Amygdala (tissue), 56 donors: ENCODE measurements at places on chromosomes 3 and 15.

DNA sequence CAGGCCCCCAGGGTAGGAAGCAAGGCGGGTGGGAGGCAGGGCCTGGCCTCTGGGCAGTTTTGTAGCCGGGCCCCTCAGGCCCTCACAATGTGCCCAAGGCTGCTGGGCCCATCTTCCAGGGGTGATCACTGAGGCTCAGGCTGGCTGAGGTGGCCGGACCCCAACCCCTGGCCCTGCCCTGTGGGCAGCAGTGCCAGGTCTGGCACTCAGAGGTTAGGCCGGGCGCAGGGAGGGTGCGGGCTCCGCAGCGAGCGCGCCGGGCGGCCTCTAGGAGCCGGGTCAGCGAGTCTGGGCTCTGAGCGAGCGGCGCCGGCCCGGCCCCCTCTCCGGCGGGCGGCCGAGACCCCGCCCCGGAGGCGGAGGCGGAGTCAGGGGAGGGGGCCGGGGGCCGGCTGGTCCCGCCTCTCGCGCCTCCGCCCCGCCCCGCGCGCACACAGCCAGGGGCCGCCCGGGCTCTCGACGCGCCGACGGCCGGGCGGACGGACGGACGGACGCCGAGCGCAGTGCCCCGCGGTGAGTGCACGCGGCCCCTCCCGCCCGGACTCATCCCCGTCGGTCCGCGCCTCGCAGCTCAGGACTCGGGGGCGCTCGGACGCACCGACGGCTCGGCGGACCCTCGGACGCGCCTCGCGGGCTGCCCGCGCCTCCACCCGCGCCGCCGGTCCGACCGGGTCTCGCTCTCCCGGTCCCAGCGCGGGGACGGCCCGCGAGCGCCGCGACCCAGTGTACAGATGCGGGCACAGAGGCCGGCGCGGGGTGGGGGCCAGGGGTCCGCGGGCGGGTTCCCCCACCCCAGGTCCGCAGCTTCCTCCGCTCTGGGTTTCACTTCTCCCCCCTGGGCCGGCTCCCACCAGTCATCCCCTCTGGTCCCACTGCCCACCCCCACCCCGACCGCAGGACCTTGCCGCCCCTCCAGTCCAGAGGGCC lies at the start of gene FBLN2:
FBLN2 (plus strand) TSS at position 430 of the 927 bp plus-strand sequence. CDS start 21,231 bp downstream, outside the sequence.
- DNase-seq: no peak

- no peak for DNase-seq
Measured at GRCh38 chr3:197811343-197811742, 20.3 kb downstream of the LRCH3 start.

GRCh38 chr15:74172701-74173379 lies 670 bp upstream of the ISLR start:
- no peak for DNase-seq

DNA sequence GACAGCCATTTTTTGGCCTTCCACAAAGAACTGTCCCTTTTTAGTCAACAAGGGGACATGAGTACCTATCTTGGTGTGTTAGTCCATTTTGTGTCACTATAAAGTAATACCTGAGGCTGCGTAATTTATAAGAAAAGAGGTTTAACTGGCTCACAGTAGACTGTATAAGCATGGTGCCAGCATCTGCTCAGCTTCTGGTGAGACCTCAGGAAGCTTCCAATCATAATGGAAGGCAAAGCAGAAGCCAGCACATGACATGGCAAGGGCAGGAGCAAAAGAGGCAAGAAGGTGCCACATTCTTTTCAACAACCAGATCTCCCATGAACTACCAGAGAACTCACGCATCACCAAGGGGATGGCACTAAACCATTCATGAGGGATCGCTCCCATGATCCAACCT lies 66.1 kb upstream of the VGLL4 start:
- no peak for DNase-seq

GRCh38 chr3:134917631-134918030 lies 122.6 kb downstream of the EPHB1 start:
- DNase-seq: no peak

GRCh38 chr3:8492744-8493511 lies 8.7 kb upstream of the LMCD1 start:
- DNase-seq: no peak

DNA sequence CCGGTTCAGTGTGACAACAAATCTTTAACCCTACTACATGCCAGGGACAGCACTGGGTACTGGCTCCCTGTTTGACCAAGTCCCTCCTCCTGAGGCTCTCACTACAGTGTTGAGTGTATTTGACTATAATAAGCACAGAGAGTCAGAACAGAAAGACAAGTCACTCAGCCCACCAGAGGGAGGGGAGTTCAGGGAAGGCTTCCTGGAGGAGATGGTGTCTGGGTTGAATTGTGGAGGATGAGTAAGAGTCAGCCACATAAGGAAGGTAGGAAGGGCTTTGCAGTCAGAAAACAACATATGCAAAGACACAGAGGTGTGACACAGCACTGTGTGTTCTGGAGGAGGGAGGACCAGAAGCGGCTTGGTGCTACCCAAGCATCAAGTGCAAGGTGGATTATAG lies 17.7 kb downstream of the MEGF11 start:
- no peak for DNase-seq
